Suprapubic skin (tissue), 4 donors: ENCODE measurements at places on chromosomes 16 and 17.

GRCh38 chr16:85798901-85799496 is 345 bp downstream of the EMC8 start:
- DNase-seq, result peak; percentile 71

DNA sequence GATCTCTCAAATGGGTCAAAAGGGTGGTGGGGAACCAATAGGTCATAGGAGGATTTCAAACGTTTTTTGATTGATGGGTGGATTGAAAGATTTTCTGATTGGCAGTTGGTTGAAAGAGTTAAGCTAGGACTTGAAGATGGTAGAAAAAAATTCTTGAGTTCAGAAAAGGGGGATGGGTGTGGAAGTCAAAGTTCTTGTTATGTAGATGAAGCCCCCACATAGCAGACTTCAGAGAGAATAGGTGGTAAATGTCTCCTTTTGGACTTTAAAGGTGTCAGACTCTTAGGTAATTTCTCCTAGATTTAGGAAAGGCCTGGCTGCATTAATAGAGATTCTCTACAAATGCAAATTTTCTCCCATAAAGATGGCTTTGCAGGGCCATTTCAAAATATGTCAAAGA is 163.3 kb downstream of the HS3ST4 start:
- no peak for DNase-seq

DNA sequence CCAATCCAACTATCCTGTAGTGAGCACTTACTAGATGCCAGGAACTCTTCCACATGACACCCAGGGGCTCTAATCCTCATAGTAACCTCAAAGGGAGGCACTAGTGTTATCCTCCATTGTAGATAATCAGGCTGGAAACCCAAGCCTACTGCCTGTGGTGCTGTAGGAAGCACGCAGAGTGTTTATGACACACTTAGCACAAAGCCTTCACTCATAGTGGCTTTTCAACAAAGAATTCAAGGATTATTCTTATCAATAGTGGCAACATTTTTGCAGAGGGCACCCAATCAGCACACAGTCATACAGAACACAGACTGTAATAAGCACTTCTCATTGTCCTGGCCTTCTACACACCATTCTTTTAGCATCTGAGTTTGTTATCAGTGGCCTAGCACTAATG is 18.5 kb upstream of the SOX9 start:
- DNase-seq, result no peak

DNA sequence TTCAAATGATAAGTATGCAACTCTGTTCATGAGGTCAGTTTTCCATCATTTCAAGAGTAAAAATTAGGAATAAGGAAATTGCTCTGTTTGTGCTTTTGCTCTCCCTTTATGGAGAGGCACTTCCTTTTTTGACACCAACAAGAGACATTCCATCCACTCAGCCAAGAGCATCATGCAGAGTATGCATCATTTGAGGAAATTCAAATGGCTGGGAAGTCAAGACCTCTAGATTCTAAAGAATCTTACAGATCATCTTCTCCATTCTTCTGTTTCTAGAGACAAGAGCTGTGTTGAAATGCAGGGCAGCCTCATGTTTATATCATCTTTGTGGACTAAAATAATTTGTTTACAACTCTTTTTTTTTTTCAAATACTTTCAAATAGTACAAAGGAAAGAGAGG is 669.4 kb downstream of the CDH11 start:
- no peak for DNase-seq

GRCh38 chr16:52089476-52089875 is 457.5 kb downstream of the TOX3 start:
- DNase-seq, result no peak

- peak; percentile 41 for DNase-seq
Measured at GRCh38 chr17:83132251-83133081, 53.1 kb downstream of the METRNL start.

DNA sequence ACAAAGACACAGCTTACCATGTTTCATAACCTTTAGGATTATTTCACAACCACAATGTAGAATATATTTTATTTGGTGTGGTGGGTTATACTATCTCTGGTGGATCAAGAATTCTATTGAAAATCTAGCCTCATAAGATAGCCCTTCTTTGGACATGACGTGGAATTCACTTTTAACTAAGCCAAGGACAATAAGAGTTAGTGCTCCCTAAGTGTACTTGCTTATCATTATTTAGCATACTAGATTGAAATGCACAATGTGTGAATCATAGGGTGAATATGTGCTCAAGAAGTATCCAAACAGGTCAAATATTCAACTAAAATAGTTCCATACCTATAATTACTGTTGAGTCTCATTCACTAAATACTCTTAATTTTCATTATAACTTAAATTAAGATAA is 1179.5 kb upstream of the GOT2 start:
- no peak for DNase-seq

GRCh38 chr16:64453646-64454045 is 668.2 kb downstream of the CDH11 start:
- DNase-seq, result no peak
